ENCODE measurements at places on chromosomes 7 and 10.

GRCh38 chr10:65110009-65110408 lies 1588.8 kb downstream of the REEP3 start:
- DNase-seq = no peak

DNA sequence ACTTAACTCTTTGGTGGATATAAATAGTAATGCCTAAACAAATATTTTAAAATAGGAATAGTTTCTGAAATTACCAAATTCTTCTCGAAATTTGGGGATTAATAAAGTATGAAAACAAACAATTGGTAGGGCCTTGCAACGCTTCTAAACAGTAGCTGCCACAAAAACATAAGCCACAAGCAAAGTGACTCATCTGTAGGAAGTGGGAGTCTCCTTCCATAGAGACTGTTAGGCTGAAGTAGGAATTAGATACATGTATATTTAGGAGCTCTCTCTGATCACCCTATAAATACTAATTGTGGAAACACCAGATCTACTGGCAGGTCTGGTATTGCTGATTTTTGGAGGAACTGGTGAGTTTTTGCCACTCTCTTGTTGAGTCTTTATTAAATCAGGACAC lies 5.7 kb upstream of the LMOD2 start:
- no peak for DNase-seq

- no peak for DNase-seq
Measured at GRCh38 chr10:29397221-29397620, 108.4 kb downstream of the LYZL1 start.

GRCh38 chr10:29828956-29829355 lies 194.2 kb upstream of the SVIL start:
- DNase-seq = no peak

GRCh38 chr7:143259765-143260164 lies 3.5 kb upstream of the GSTK1 start:
- DNase-seq = peak; percentile 15

DNA sequence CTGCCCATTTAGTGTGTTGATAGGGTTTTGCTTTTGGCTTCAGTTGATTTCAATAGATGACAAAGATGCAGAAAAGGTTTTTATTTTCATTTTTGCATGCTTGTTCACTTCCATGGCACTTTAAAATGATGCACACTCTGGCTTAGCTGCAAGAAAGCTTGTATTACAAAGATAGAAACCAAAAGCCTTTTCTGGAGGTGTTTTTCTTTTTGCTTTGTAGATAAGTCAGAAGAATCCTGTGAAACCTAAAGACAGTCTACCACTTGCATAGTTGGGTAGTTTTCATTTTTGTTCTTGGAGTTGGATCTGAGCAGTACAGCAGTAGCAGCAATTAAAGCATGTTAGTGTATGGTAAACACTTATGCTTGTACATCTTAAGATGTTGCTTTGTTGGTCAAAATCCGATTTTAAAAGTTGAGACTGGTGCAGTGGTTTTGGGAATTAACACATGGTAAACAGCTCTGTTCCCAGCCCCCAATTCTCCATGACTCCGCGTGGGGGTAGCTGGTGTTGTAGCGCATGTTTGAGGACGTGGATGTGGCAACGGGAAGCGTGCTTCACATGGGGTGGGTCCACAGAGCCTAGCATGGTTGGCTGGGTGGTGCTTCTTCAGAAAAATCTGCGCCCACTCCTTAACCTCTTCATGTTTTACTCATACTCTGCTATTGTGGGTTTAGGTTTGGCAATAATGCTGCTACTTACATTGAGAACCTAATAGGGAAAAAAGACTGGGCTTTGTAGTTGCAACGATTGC lies 19.8 kb downstream of the CCNY start:
- no peak for DNase-seq

GRCh38 chr7:150986099-150986512 lies 4.7 kb upstream of the NOS3 start:
- DNase-seq = peak; percentile 83

DNA sequence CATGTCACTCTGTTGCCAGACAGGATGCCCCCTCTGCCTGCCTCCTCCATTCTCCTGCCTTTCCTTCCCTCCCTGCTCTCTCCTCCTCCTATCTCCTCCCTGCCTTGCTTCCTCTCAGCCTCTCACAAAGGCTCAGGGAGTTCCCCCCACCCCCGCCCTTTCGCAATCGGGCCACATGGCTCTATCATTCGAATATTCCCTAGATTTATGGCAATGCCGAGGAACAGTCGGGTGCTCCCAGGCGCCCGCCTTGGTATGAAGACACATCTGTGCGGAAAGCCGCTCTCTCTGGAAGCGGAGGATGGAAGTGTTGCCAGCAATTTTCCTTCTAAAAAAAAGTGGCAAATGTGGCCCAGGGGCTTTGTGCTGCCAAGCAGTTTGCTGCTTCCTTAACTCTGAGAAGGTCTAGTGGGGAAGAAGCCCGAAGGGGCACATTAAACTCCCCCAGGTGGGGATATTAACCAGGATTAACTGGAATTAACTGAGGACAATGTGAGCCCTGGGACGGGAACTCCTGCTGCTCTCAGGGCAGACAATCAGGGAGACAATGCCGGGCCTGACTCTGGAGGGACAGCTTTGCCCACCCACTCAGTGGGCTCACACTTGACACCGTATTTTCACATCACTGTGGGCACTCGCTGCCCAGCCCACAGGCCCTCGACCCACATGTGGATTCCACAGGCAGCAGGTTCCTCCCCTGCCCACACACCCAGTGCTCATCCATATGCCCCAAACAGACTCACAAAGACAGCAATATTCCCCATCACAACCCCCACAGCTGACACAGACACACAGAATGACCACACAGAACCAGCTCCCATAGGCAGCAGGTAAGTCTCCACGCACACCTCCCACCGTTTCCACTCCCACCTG lies 88.4 kb upstream of the SMNDC1 start:
- no peak for DNase-seq

DNA sequence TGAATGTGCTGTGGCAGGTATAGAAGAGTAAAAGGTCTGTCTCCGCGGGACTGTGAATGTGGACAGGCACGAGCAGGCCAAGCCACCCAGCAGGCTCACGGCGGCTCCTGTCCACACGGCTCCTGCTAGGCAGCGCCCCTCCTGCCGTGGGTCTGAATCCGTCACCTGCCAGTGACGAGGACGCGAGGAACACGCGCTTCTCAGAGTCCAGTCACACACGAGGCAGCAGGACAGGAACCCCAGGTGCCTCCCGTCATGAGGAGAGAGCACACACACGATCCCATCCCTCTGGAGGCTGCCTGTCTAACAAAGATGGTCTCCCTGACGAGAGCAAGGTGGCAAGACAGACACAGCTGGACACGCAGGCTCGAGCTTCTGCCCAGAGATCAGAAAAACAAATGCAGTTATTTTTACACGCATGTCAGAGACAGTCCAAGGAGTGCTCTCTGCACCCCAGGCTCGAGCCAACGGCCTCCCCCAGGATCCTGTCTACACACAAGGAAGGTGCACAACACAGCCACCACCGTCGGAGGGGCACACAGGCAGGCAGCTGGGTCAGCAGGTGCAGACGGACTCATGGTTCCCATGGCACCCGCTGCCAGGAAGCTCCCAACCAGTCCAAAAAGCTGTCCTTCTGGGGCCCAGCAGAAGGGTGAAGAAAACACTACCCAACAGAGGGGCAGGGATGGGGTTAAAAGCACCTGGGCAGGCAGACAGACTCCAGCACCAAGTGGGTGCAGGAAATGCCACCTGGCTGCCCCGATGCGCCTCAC lies 103.2 kb downstream of the MAD1L1 start:
- DNase-seq = peak; percentile 32

- no peak for DNase-seq
Measured at GRCh38 chr7:140635345-140635744, 5.3 kb downstream of the DENND2A start.

- DNase-seq = peak; percentile 44
Measured at GRCh38 chr7:143257501-143257900, 5.7 kb upstream of the GSTK1 start.

DNA sequence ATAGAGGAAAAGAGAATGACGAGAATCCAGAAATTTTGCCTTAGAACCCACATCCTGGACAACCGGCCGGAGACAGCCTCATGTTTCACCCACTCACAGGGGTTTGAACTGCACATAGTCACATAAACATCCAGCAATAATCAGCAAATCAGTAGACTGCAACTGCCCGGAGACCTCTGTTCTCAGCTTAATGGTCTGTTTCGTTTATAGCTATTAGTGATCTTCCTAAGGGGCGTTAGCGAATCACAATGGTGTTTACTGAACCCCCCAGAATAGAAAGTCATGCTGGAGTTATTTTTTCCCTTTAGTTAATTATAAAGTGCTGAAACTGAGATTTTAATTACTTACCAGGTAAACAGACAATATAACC lies 98.4 kb downstream of the SFMBT2 start:
- no peak for DNase-seq

DNA sequence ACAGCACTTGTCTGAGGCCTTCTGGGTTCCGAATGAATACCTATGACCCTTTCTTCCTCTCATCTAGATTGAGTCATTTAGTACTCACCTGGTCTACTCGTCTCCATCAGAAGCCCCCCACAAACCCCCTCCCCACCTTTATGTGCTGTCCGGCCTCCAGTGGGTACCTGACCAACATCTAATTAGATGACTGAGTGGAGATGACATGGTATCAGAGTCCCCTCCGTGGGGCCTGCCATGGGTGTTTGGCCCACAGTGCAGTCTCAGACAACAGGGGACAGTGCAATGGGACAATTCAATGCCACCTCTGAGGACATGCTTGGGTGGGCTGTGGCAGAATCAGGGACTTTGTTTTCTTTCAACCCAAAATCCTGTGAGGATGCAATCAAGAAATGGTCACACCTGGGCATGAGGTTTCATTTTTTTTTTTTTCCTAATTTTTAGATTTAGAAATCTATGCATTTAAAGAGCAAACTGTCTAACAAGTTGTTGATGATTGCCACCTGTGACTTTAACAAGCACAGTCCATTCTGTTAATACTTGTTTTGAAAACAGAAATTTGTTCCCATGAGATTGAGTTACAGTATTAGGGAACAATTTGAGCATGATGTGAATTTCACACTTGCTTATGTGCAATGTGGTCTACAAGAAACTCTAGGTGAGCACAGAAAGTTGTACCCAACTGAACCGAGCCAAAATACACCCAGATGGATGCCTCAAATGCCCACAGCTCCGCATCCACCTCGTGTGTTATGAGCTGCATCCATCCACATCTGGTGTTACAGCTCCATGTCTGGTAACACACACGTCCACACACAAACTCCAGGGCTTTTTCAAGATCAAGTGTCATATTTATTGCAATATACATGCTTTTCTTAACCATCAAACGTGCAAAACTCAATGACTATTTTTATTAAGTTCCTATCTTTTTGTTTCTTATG lies 27.5 kb downstream of the GPRIN2 start:
- no peak for DNase-seq

- no peak for DNase-seq
Measured at GRCh38 chr10:24494236-24494635, 229.5 kb downstream of the ARHGAP21 start.

Data from NCI-H69 (cell line).